ACHN (cell line): ENCODE measurements at places on chromosomes 3 and 15.

DNA sequence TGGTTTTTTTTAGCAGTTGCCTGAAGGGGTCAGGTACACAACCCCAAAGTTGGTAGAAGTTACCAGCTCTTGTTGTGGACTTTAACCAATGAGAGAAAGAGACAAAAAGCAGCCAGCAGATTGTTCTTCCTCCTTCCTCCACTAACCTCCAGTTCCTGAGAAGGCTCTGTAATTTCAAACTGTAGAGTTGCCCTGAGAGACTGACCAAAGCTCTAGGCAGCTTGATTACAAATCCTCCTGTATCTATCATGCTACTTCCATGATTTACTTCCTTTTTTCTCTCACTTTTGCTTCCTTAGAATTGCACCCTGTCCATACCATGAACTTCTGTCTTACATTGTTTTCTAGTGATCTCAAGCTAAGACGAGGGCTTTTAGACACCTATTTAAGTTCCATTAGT, 29.2 kb downstream of the NSUN3 start:
- DNase-seq: no peak

GRCh38 chr3:194472290-194472920, 14.4 kb downstream of the ATP13A3 start:
- peak; percentile 72 for DNase-seq

- no peak for DNase-seq
Observed at GRCh38 chr15:33639978-33640377, 328.3 kb upstream of the CHRM5 start.

DNA sequence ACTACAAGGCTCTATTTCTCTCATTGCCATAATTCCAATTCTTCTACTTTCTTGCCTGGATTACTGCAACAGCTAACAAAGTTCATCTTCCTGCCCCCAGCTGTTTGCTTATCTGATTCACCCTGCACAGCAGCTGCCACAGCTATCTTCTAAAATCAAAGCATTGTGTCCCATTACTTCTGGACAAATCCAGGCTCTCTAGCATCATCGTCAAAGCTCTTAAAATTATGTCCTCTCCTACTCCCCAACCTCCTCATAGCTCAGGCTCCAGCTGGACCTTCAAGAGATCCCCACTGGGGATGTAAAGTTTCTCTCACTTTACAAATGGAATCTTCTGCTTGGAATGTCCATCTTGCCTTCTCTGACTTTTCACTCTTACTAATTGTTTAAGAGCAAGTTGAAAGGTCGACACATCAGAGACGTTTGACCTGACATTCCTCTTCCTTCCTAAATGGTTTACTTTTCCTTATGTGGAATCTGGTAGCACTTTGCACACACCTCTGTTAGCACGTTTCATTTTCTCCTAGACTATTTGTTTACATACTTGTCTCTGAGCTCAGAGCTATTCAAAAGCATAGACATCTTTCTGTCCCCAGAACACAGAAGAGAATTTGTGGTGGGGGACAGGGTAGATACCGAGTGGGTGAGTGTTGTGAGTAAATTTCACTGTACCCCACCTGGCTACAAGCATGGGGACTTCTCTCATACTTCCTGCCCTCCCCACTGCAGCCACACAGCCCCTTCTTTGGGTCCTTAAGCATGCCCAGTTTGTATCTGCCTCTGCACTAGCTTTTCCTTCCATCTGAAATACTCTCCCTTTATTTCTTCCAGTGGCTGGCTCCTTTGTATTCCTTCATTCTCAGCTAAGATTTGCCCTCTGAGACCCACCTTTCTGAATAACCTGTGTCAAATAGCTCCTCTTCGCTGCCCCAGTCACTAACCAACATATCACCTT, 77.9 kb downstream of the SERPINI1 start:
- DNase-seq: no peak

GRCh38 chr15:48796930-48797329, 13.9 kb downstream of the CEP152 start:
- DNase-seq: peak; percentile 81

- peak; percentile 21 for DNase-seq
Observed at GRCh38 chr3:168864107-168865021, 768.6 kb upstream of the GOLIM4 start.

DNA sequence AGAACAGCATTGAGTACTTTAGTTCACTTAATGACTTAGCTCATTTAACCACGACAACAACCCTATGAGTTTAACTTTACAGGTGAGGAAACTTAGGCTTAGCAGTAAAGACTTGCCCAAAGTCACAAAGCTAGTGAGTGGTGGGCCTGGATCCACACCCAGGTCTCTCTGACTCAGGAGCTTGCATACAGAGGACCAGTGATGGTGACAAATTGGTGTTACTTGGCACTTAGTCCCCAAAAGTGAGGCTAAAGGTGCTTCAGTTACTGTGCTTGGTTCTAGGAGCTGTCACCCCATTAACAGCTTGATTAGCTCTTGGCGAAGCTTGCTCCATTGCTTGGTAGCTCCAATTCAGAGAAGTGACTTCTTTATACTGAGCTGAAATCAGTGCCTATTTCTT, 6.1 kb downstream of the CELF6 start:
- no peak for DNase-seq

DNA sequence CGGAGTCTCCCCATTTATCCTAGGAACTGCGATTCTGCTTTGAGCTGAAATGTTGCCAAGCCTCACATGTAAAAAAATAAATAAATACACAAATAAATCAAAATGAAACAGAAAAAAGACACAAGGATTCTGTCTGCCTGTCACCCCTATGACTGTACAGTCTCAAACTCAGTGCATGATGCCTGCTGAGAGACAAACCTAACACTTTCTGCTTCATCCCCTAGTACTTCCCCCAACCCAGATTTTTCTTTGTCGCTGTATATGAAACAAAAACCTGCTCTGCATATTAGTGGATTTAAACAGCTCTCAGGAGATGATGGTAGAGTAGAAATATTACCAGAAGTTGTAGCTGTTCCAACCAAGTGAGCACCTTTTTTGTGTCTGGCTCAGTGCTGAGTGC, 530.7 kb upstream of the CFAP20DC start:
- DNase-seq: no peak

GRCh38 chr3:126907557-126907956, 75.4 kb upstream of the PLXNA1 start:
- no peak for DNase-seq

DNA sequence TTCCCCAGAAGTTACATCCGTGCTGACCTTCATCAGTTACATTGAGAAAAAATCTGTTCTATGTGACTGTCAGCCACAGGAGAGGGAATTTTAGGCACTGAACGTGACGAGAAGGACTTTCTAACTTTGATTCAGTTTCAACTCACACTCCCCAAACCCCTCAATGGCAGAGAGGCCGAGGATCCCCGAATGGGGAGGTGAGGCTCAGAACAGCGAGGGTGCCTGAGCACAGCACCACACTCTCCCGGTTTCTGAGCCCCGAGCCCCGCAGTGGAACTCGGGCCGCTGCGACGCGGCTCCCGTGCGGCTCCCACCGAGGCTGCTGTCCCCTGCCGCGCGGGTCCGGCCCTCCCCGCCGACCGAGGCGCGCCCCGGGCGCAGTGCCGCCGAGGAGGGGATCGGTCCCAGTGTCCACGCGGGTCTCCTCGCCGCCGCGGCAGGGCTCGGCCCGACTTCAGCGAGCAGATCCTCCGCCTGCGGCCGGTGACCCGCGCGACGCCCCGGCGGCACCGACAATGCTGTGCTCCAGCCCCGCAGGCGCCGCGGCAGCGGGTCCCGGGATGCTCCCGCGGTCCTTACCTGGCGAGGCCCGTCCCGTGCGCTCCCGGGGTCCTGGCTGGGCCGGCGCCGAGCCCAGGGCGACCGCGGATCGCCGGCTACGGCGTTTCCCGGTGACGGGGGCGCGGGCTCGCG, 439 bp downstream of the CTXND1 start:
- no peak for DNase-seq

DNA sequence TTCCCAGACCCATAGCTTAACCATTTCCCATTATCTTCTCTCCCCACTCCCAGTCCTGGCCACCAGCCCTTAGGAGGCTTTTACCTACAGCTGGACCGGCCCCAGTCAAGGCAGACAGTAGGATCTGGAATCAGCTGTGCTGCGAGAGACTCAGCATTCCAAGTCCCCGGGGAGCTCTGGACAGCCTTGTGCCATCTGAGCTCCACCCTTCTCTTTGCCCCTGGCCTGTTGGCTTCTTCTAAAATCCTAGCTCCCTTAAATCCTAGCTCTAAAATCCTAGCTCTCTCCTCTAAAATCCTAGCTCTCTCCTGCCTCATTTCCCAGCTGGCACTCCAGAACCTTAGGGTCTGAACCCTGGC, 21.3 kb downstream of the MEGF11 start:
- DNase-seq: no peak

DNA sequence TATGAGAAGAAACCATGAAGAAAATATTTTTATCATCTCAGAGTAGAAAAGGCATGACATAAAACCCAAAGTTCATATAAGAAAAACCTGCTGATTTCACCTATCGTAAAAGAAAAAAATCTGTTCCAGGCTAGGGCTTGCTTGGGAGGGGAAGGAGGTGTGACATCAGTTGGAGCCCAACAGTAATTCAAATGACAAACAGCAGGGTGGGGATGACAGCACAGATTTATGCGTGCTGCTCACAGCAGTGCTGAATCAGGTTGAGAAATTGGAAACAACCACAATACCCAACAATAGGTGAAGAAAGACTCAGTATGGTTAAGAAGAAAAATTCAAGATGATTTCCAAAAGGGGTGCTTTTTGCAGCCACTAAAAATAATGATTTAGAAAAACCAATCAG, 172.4 kb downstream of the PDE8A start:
- no peak for DNase-seq

GRCh38 chr3:17841190-17841828, 98.9 kb upstream of the TBC1D5 start:
- DNase-seq: peak; percentile 53
